ENCODE measurements at places on chromosomes 4 and X.

DNA sequence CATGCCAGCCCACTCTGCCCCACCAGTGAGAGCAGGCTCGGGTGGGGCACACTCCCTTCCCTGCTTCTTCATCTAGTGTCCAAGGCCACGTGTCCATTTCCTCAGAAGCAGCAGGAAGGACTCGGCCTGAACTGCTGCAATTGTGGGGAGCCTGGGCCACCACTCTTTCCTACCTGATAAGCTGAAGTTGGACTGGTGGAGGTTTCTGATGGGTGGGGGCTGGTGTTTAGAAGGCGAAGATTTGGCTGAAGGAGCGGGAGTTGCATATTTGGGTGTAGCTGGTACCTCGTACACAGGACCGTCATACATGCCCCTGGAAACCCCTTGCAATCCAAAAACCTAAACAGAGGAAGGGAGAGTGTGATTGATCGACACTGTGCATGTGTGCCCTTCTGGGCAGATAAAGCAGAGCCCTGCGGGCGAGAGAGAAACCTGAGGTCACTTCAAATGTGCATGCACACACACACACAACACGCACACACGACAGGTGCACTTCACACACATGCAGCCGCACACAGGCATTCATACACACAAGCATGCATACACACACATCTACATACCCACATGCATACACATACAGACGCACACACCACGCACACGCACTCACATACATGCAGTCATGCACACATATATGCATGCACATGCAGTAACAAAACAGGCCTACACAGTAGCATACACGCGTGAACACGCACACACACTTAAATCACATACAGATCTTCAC, 67.4 kb downstream of the CRMP1 start:
- DNase-seq, result no peak

DNA sequence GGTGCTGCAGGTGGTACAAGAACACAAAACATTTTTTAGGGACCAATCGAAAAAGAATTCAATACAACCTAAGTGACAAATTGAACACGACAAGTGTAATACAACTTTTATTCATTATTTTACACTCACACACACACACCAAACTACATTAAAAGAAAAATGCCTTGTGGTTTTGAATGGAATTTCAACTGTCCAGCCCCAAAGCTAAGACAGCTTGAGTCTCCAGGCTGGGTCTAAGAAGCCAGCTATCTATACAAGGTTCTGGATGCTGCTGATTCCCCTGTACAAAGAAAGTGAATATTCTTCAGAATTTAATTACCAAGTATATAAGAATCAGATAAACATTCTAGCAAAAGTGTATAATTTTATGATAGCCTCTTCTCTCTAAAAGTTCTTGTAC, 118.2 kb downstream of the PPP3CA start:
- no peak for DNase-seq

DNA sequence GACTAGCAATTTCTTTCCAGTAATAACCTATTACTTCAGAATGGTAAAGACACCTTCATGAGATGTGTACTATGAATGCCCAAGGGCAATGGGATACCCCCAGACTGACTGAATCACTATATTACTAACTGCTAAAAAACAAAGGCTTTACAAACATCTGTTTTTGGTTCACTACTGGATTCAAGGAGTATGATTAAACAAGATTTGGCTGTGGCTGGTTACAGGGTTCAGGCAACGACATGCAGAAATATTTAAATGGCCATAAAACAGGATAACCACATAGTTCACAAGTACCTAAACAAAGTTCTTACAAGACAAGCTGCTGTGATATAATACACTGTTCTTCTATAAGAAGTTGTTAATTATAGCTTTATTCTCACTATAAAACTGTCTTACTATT, 128.2 kb downstream of the FRYL start:
- no peak for DNase-seq

GRCh38 chrX:139930916-139931645, 1.8 kb downstream of the ATP11C start:
- no peak for DNase-seq

GRCh38 chr4:74953647-74954046, 20.7 kb downstream of the PARM1 start:
- DNase-seq, result no peak

DNA sequence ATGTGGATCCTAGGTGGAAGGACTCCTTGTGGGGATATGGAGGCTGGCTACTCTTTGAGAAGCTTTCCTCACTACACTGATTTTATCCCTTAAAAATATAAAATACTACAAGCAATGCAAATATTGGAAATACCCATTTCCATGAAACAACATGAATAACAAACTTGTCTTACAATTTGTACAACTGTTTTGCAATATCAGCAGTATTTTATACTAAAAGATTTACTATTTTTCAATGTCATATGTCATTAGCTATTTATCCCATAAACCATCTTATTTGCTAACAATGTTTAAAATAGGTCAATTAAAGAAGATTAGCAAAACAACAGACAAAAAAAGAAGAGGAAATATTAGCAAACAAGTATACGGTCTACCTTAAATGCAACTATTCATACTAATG, 1674.1 kb downstream of the PCDH7 start:
- DNase-seq, result no peak

DNA sequence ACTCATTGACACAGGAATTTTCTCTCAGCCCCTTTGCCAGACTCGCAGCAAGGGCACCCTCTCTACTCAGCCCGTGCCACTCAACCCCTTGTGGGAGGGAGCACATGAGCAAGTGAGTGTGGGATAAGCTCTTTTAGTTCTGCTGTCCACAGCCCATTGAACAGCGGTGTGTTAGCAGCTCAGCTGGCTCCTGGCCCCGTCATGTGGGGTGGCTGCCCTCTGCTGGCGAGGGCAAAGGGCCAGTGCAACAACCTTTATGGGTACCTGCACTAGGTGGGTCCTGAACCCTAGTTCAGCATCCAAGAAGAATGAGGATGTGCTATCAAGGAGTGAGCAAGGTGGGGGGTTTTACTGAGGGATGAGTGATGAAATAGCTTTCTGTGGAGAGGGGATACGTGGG, 85.0 kb upstream of the ZNF81 start:
- DNase-seq, result no peak

DNA sequence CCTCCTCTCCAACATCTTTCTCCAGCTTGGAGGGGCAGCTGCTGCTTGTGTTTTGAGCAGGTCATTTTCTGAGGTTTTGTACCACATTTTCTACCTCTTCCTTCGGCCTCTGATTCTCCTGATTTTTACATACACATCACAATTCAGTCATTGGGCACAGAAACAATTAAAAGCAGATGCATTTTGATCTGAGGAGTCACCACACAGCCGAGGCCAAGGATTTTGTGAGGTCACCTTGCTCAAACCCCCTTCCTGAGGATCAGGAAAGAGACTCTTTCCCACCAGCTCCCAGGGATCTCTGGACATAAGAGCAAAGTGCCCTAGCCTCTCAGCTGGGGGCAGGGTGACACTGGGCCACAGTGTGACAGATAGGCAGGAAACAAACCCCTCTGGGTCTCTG, 5.4 kb upstream of the FATE1 start:
- no peak for DNase-seq
